Retinal pigment epithelial cell (primary cell): ENCODE measurements at places on chromosomes 3 and 15.

- DNase-seq = peak; percentile 65
These were observed 45.5 kb downstream of the SLC28A1 start for GRCh38 chr15:84929795-84930603.

DNA sequence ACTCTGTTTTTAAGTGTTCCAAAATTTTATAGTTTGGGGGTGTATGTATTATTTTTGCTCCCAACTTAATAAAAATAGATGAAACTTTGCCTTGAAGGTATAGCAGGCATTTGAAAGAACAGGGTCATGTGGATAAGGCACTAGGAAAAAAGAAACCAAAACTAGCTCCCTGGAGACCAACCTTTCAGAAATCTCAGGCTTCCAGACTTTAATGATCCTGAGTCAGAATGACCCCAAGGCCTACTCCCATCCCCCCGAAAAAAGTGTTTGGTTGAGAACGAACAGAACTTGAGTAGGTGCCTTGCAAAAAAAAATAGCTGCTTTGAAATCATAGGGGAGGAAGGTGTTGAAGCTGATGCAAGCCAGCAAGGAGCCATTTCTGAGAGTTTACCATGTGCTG lies 309.5 kb downstream of the THSD4 start:
- no peak for DNase-seq

DNA sequence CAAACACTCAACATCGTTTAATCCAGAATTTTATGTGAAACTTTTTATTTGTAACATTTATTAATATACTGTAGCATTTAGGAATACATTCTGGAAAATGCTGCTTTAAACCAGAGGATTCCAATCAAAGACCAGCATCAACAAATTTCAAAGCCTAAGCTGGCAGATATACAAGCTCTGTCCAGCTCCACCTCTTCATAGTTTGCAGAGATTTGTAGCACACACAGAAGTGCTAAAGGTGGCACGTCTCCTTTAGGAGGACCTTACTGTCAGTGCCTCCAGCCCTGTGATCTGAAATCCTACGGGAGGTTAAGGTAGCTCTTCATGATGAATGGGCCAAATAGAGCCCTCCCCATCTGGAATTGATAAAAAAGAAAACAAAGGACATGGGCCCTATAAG lies 329.7 kb upstream of the NECTIN3 start:
- no peak for DNase-seq

DNA sequence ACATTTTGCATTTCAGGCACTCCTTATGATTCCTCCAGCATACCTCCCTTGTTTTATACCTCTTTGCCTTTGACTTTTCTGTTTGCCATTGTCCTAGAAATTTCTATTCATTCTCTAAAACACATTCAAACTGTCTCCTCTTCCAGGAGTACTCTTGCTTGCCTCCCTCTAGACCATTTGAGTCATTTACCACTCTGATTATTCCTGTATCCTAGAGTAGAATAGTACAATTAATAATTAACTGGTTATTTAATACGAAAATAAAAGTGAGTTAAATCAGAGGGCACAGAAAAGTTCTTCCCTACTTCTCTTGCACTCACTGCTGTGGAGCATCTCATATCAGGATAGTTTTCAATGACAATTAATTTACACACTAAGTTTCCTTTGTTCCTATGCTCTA lies 290.2 kb upstream of the RORA start:
- DNase-seq = no peak

DNA sequence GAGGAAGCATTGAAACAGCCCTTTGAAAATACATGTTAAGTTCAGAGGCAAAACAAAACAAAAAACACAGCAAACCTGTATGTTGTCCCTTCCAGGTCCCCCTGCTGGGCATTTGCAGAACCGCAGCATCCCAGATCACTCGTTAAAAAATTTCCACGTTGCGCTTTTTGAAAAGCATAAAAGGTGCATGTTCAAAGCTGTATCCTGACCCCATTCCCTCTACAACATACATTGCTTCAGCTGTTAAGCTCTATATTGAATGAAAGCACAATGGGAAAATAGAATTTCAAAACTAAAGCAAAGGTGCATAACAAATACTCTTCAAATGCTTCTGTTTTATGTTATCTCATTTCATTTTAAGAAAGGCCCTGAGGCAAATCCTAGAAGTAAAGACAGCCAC lies 328.3 kb downstream of the THSD4 start:
- DNase-seq = no peak

DNA sequence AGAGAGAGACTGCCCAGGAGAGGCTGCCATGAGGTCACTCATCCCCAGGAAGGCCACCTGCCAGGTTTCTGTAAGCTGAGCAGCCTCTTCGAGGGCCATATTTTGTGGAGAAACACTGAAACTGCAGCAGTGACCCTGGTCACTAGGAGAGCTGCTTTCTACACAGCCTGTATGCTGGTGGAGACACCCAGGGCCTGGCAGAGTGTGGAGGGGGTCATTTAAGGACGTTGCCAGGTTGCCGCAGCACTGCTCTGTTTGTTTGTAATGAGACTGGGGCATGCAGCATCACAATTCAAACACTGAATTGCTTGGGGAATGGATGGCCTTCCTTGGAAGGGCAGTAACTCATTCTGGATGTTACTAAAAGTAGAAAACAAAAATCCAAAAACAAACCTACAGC lies 104.9 kb upstream of the TRIM42 start:
- DNase-seq = no peak
